ENCODE measurements at places on chromosomes 5 and 9.

DNA sequence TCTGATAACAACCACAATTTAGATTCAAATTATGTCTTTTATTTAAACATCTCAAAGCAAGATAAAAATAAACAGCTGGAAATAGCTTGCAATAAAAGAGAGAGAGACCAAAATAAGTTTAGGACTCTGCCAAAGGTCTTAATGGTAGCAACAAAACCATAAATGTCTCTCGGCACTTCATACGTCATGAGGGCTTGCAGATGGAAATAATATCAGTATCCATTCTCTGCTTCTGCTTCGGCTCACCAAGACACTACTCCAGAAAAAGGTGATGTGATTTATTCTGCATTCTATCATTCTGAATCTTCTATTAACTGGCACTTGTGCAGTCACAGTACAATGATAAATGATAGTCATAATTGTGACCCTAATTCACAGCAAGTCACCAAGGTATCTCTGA, 56.1 kb downstream of the EBF1 start:
- DNase-seq, result no peak

- no peak for DNase-seq
Observed at GRCh38 chr9:1094749-1095148, 44.6 kb downstream of the DMRT2 start.

- no peak for DNase-seq
Observed at GRCh38 chr5:151740336-151740942, 18.0 kb downstream of the ATOX1 start.

GRCh38 chr5:94853120-94853519, 234.7 kb downstream of the SLF1 start:
- no peak for DNase-seq

DNA sequence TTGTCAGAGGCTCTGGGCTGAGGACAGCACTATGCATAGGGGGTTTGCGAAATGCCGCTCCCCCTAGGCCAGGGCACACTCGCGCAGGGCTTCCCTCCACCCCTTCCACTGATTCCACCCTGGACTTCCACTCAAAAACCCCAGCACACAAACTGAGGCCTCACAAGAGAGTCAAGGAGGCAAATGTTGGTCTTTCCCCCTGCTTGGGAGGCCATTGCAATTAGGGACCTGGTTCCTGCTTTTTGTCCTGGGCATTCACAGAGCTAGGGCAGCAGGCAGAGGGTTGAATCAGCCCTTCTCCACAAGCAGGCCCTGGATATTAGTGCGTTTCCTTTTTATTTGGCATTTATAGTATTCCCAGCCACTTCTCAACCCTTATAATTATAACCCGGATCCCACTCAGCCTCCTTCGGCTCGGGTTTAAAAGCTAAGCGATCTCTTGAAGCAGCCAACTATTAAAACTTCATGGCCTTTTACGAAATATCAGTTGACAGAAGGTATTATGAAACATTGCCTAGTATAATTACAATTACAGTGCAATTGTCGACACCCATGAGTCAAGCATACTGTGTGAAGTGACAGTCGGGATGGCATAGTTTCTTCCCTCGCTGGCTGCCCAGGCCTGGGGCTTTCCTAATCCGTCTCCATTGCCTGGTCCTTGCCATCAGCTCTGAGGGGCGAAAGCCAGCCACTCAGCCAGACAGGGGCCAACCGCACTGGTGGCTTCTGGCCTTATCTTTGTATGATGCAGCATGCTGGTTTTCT, 285.5 kb upstream of the MAP3K1 start:
- DNase-seq, result no peak

GRCh38 chr5:62029303-62029702, 276.7 kb upstream of the KIF2A start:
- DNase-seq, result no peak

GRCh38 chr9:93669958-93670207, 93.5 kb downstream of the PHF2 start:
- no peak for DNase-seq

DNA sequence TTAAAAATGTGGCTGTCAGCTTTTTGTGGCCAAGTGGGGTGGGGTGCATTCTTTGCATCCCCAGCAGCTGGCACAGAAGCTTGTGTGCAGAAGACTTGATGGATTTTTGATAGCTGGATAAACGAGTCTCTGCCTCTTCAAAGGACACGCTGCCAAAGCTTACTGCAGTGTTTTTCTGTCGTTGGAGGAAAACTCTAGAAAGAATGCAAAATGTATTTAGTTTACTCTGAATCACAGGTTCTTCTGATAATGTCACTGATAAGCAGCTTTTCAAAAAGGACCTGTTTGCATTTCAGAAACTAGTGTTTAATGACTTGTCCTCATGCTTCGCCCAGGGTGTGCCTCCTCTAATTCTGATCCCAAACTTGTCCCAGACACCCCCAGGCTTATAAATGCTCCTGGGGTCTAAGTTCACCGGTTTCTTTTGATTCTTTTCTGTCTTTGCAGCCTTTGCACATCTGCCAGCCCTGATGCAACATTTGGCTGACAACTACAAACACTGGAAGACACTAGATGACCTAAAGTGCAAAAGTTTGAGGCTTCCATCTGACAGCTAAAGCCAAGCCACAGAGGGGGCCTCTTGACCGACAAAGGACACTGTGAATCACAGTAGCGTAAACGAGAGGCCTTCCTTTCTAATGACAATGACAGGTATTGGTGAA, 66.0 kb downstream of the WDR41 start:
- no peak for DNase-seq

- no peak for DNase-seq
Observed at GRCh38 chr5:14712666-14713065, 48.1 kb downstream of the OTULIN start.

DNA sequence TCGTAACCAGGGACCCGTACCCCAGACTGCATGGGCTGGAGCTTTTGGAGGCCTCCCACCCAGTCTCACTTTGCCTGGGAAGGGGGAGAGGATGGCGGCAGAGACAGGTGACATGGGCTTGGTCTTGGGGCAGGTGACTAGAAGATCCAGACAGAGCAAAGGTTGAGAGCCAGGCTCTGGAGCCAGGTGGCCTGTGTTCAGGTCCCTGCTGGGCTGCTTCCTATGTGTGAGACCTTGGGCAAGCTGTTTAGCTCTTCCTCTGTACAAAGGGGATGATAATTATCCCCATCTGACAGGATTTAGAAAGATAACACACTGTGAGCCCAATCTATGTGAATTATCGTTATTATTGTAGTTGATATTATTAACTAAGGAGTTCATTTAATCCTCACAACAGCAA, 16.1 kb upstream of the NDST1 start:
- no peak for DNase-seq

- no peak for DNase-seq
Observed at GRCh38 chr9:134463280-134463679, 137.0 kb downstream of the RXRA start.

- no peak for DNase-seq
Observed at GRCh38 chr9:127358023-127358535, 38.9 kb upstream of the SLC2A8 start.

DNA sequence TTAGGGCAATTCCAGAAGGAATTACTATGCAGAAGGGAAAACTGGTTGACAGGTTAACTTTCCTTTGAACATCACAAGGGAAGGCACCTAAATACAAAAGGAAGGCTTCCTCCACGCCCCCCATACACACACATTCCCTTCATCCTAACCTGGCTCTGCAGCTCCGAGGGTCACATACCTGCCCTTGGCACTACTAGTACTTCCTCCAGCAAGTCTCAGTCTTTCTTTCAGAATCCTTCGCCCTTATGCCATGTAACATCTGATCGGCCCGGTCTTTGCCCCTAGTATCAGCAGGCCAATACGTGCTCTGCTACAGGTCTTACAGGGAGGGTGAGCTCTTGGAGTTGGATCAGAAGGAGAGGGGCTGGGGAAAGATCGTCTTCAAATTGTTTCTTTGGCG, 1.6 kb upstream of the MARCHF6 start:
- DNase-seq, result no peak

- no peak for DNase-seq
Observed at GRCh38 chr9:34203275-34203991, 24.6 kb downstream of the UBAP1 start.

DNA sequence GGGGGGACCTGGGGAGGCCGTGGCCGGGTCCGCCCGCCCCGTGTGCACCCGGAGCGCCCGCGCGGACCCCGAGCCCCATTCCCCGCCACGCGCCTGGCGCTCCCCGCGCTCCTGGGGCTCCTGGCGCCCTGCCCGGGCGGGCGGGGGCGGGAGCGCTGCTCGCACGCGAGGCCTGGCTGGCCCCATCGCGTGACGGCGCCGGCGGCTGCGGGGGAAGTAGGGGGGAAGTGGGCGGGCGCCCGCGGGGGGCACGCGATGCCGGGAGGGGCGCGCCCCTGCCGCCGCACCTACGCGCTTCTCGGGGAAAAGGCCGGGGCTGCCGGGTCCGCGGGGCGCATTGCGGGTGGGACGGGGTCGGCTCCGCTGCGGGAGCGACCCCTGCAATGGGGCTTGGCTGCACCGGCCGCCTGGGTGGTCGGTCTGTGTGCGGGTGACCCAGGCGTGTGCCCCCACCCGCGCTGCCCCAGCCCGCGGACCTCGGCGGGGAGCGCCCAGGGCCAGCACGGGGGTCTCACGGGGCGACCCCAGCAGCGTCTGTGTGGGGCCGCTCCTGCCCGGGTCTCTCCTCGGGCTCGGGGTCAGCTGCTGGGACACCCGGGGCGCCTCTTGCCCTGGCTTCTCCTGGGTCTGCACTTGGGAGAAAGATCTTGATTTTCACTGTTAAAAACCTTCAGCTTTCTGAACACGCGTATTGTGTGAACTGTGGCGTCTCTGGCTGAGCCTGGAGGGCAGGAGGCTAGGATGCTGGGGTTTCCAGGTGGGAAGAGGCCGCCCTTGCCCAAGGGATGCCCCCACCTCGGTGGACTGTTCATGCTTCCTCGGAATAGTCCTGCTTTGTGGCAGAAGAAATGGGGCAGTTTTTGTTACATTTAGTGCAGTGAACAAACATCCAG, 52.4 kb downstream of the AHRR start:
- DNase-seq, result peak; percentile 75

GRCh38 chr5:4868140-4868735, 271.9 kb upstream of the ADAMTS16 start:
- no peak for DNase-seq

DNA sequence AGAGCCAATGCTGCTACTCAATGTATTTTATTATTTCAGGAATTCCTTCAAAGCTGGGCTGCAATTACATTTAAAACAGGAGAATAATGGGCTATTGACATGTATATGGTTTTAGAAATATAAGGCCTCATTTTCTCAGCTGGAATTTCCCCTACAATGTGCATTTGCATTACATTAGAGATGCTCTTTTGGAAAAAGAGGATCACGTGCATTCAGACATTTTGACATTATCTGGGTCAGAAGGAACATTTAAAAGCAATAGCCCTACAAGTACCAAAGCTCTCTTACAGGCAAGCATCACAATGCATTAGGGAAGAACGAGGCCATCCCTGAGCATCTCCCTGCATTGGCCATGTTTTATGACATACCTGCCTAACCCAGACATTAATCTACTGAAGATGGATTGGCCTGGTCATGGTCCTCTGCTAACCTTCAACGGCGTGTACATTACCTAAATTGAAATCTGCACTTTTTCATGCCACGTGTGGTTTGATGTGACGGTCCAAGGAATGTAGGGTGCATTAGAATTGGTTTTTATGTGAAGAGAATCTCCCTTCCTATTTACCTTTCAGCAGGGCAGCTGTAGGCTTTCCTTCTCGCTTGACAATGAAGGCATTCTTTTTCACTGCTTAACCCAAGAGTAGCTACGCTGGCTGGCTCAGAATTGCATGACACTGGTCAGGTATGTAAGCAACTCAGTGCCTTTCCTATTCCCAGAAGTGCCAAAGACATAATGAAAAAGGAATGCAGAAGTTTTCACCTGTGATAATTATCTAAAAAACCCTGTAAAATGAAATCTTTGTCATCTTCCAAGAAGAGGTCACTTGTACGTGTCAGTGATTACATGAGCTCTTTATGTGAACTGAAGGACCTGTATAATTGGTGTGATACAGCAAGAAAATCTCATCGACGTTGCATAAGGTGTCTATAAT, 212.3 kb upstream of the MPDZ start:
- DNase-seq, result no peak

- no peak for DNase-seq
Observed at GRCh38 chr5:167804512-167805220, 486.8 kb upstream of the WWC1 start.

GRCh38 chr5:137071526-137071925, 427.6 kb downstream of the SPOCK1 start:
- DNase-seq, result no peak

DNA sequence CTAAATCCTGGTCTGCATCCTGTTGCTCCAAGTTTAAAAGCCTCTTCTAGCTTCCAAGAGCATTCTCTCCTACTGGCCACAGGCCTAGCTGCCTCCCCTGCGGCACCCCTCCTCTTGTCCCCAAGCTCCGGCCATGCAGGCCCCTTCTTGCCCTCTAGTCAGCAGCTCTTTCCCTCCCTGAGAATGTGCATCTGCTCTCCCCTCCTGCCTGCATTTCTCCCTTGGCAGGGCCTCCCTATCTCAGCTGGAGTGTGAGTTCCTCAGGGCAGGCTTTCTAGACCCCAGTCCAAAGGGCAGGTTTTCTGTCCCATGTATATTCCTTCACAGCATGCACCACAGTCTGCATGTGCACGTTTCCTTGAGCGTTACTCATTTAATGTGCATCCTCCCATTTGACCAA, 24.6 kb upstream of the BARX1 start:
- DNase-seq, result no peak

DNA sequence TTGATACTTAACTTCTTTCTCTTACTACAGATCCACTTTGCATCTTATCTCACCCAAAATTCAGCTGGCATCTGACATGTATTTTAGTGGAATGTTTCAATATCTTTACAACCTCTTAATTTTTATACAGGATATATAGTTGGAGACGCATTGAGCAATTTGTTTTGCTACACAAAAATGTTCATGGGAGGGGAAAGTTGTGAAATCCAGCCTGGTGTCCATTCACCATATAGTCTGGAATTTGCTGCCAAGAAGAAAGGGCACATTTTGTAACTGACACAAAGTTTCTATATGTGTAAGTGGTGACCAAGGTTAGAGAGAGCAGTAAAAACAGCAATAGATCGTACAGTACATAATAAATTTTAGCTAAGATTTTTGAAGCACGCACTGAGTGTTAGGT, 14.0 kb upstream of the CHD1 start:
- DNase-seq, result no peak

DNA sequence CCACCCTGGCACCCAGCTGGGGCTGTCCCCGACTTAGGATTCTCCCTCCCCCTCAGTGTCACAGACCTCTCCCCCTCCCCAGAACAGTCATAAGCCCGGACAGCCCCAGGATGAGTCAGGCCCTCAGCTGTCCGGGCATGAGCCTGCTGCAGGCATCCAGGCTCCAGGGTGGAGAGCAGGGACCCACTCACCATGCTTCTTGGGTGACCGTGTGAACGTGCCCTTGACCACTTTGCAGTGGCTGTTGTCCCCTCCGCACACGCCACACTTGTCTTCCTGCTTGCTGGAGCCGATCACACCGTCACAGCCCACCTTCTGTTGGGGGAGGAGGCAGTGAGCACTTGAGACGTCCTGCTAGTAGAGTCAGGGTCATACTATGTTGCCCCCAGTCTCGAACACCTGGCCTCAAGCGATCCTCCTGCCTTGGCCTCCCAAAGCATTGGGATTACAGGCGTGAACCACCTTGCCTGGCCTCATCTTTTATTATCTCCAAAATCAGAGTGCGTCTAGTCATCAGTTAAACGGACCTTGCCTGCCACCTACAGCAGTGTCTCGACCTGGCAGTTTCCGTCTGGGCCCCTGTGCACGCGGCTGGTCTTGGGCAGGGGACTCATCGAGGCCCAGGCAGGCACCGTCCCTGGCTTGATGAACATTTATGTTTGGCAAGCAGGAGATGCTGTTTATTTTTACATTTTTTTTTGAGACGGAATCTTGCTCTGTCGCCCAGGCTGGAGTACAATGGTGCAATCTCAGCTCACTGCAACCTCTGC, 72.6 kb downstream of the ZNF354C start:
- DNase-seq, result no peak

GRCh38 chr9:9790216-9790872, 822.5 kb downstream of the PTPRD start:
- peak; percentile 35 for DNase-seq

All from NCI-H510A (cell line).